Prostate gland (tissue), 2 donors: ENCODE measurements at places on chromosomes 16 and 17.

DNA sequence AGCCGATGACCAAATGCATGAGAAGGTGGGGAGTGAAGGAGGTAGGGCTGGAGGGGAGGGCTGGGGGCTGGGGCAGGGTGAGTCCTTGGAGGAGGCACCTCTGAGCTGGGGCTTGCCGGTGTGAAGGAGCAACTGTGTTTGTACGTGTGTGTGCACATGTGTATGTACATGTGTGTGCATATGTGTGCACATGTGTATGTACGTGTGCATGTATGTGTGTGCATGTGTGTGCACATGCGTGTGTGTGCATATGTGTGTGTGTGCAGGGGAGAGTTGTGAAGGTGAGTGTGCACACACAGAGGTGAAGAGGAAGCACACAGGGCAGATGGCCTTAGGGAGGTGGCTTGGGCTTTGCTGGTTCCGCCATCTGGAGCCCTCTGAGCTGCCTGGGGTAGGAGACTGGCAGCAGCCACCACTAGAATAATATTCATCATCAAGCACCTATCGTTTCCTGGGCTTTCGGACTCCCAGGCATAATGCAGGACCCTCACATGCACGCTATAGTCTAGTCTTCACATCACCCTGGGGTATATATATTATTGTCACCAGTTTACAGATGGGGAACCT is 120.9 kb upstream of the CDC42EP4 start:
- no peak for DNase-seq

GRCh38 chr17:7078711-7079110 is 1.3 kb downstream of the CLEC10A start:
- no peak for DNase-seq

DNA sequence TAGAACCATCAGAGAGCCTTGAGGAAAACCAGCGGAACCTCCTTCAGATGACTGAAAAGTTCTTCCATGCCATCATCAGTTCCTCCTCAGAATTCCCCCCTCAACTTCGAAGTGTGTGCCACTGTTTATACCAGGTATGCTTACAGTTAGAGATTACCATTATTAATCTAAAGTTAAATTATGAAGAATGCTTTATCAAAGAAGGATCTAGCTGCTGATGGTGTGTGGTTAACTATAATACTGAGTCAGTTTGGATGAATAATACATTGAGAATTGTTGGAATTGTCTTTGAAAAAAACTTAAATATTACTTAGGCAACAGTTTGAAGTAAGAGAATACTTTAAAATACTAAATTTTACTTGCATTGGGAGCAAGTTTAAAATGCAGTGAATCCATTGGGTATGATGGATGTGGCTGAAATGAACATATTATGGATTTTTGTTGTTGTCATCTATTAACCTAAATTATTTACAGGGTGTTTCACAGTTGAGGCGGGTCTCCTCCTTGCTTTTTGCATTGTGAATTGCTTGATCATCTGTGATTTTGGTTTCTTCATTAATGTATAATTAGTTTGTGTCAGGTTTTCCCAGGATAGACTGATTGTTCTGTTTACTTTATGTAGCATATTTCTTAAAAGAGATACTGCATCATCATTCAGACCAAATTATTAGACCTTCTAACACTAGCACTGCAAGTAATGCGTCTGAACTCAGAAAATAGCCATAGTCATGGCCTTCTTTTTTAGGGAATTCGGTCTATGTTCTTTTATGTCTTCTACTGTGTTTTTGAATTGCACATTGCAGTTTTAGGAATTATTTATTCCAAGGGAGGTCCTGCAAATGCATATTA is 47.8 kb downstream of the OMG start:
- DNase-seq: no peak

- no peak for DNase-seq
Observed at GRCh38 chr16:84161037-84161436, 15.9 kb downstream of the DNAAF1 start.
